ENCODE measurements at places on chromosomes 4 and X.

GRCh38 chr4:108982402-108983185, 219.7 kb upstream of the ETNPPL start:
- no peaks in the 10 kb centered on the region for H3K4me1 ChIP-seq
- H3K36me3 ChIP-seq = no peaks in the 10 kb centered on the region
- no peak overlapping the region for H3K4me3 ChIP-seq
- no peak overlapping the region for H3K27ac ChIP-seq
- H3K27me3 ChIP-seq = no peaks in the 10 kb centered on the region
- DNase-seq = no peak

DNA sequence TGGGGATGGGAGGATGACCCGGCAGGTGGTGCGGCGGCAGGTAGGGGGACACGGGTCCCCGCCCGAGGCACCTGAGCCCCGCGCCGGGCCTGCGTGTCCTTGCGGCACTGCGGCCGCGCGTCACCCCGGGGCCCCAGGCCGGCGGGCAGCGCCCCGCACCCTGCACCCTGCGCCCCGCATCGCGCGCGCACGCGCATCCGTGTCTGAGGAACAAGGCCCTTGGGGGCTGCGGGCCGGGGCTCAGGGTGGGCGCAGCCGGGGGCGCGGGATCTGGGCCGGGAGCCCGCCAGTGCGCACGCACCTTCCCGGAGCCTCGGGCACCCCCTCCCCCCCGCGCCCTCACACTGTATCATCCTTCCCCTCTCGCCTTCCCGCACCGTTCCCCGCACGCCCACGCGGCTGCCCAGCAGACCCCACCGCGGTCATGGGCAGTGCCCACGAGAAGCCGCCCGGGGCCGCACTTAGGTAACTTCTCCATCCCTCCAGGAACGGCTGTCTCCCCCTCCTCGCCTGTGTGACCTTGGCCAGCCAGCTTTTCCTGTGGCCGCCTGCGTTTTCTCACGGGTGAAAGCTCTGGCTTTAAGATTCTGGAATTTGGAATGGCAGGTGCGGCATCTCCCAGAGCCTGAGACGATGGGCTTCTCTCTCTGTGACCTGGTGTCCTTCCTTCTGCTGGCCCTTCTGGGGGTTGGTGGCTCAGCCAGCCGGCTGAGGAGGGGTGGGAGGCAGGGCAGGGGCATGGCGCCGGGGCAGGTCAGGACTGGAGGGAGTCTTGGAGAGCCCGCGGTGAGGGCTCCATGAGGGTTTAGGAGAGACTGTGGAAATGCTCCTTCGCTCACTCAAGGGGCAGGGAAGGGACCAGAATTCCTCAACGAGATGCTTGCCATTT, 748 bp downstream of the ATP2B3 start:
- no peaks in the 10 kb centered on the region for H3K27me3 ChIP-seq
- H3K27ac ChIP-seq = no peak overlapping the region
- no peak overlapping the region for H3K4me3 ChIP-seq
- H3K36me3 ChIP-seq = no peaks in the 10 kb centered on the region
- no peak for DNase-seq

- H3K4me3 ChIP-seq = no peak overlapping the region
- no peaks in the 10 kb centered on the region for H3K36me3 ChIP-seq
- H3K27ac ChIP-seq = no peak overlapping the region
Measured at GRCh38 chrX:45264865-45265264, 64.2 kb upstream of the DIPK2B start.

DNA sequence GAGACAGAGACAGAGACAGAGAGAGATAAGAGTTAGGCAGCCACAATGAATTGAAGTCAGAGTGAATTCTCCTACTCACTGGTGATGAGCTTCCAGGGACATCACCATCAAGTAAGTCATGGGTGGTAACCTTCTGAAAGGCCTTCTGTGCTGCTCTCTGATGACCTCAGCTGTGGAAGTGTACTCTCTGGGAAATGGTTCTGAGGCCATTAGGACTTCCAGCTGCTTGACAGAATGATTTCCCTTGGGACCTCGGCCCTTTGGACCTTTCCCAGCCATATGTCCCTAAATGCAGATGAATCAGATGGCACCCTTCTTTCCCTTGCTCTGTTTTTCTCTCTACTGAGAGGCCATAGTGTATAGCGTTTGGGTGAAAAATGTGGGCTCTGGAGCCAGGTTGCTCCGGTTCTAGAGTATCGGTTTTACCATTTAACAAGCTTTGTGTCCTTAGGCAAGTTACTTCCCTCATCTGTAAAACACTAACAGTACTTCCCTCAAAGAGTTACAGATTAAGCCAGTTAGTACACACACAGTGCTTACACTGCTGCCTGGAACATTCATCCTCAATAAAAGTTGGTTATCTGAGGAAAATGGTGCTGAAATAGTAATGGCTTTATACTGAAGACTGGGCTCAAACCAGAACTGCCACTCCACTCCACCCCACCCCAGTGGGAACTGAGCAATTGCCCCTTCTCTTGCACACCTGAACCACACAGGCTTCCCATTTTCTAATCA, 7.6 kb downstream of the SEPTIN11 start:
- no peaks in the 10 kb centered on the region for H3K36me3 ChIP-seq
- no peak overlapping the region for H3K27ac ChIP-seq
- no peaks in the 10 kb centered on the region for H3K27me3 ChIP-seq
- H3K4me1 ChIP-seq = peaks cover 35% of the 10 kb centered on the region
- no peak for DNase-seq

DNA sequence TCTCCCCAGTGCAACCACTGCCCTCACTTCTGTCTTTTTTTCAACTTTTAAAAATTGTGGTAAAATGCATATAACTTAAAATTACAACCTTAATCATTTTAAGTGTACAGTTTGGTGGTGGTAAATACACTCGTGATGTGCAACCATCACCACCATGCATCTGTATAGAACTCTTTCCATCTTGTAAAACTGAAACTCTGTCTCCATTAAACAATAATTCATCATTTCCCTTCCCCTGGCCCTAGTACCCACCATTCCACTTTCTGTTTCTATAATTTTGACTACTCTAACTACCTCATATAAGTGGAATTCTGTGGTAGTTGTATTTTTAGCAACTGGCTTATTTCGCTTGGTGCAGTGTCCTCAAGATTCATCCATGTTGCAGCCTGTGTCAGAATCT, 6.8 kb upstream of the CTBP1 start:
- no peaks in the 10 kb centered on the region for H3K36me3 ChIP-seq
- H3K4me1 ChIP-seq = peaks cover 21% of the 10 kb centered on the region
- H3K4me3 ChIP-seq = no peak overlapping the region
- H3K27ac ChIP-seq = no peak overlapping the region
- DNase-seq = no peak

GRCh38 chr4:6390356-6390755, 82.1 kb downstream of the PPP2R2C start:
- H3K27me3 ChIP-seq = no peaks in the 10 kb centered on the region
- no peak overlapping the region for H3K4me3 ChIP-seq
- H3K27ac ChIP-seq = no peak overlapping the region
- no peaks in the 10 kb centered on the region for H3K36me3 ChIP-seq
- H3K4me1 ChIP-seq = peaks cover 25% of the 10 kb centered on the region
- no peak for DNase-seq

GRCh38 chr4:109910256-109910655, 2.4 kb upstream of the EGF start:
- H3K4me3 ChIP-seq = no peak overlapping the region
- H3K27ac ChIP-seq = no peak overlapping the region
- no peaks in the 10 kb centered on the region for H3K36me3 ChIP-seq
- H3K27me3 ChIP-seq = no peaks in the 10 kb centered on the region

Data from vagina (tissue), 2 donors.